Stomach (tissue), 19 donors: ENCODE measurements at places on chromosomes 7 and 10. TPM values are rescaled to one million over a fixed set of nuclear protein-coding genes. Genes with fewer than 3 reads are reported as not detected.
A peak's percentile ranks its signal among the peaks of the same experiment; 100 is the strongest.

- H3K27me3 ChIP-seq = no peaks in the 10 kb centered on the region
- DNase-seq = no peak
- no peak overlapping the region for H3K27ac ChIP-seq
- H3K36me3 ChIP-seq = no peaks in the 10 kb centered on the region
- peaks cover 5% of the 10 kb centered on the region for H3K4me1 ChIP-seq
These were observed 118.2 kb upstream of the DPP6 start for GRCh38 chr7:153934048-153934447.

GRCh38 chr7:2171855-2172254 lies 60.9 kb downstream of the MAD1L1 start:
- peaks cover 18% of the 10 kb centered on the region for H3K4me1 ChIP-seq
- no peak overlapping the region for H3K27ac ChIP-seq
- DNase-seq = no peak
- no peak overlapping the region for H3K4me3 ChIP-seq
- H3K27me3 ChIP-seq = no peaks in the 10 kb centered on the region

GRCh38 chr7:110043519-110043918 lies 1047.4 kb upstream of the LRRN3 start:
- no peak overlapping the region for H3K4me3 ChIP-seq
- no peaks in the 10 kb centered on the region for H3K27me3 ChIP-seq
- H3K36me3 ChIP-seq = no peaks in the 10 kb centered on the region
- H3K27ac ChIP-seq = no peak overlapping the region

GRCh38 chr10:72276013-72276387 lies 2.3 kb downstream of the DDIT4 start:
- H3K36me3 ChIP-seq = peaks cover 26% of the 10 kb centered on the region
- peak overlapping the region; percentile 96 for H3K27ac ChIP-seq
- no peaks in the 10 kb centered on the region for H3K27me3 ChIP-seq
- H3K4me1 ChIP-seq = peaks cover 31% of the 10 kb centered on the region
- peak overlapping the region; percentile 76 for H3K4me3 ChIP-seq

- H3K4me3 ChIP-seq = no peak overlapping the region
- DNase-seq = no peak
- no peaks in the 10 kb centered on the region for H3K36me3 ChIP-seq
These were observed 41.9 kb downstream of the MET start for GRCh38 chr7:116713918-116714317.

The LRRC4 gene
- total RNA-seq = 30.9 TPM
